ENCODE measurements at places on chromosomes 5 and 9.

GRCh38 chr9:17744786-17745185 is 165.9 kb downstream of the SH3GL2 start:
- DNase-seq = no peak

DNA sequence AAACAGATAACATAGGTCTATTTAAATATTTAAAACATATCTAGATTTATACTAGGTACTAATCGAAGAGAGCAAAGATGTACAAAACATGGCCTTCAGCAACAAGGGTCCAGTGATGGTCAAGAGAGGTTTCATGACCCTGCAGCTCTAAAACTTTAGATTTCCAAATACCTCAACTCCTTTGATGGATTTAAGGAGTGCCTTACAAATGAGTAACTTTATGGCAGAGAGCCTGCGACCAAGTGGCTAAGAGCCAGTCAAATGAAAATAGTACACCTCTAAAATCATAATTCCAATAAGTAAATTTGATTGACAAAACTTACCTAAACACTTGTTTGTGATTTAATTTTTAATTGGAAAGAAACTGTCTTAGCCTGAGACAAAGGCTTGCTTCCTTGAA is 4.7 kb upstream of the SH3RF2 start:
- DNase-seq = no peak

- no peak for DNase-seq
Observed at GRCh38 chr9:100108559-100108958, 9.5 kb downstream of the INVS start.

GRCh38 chr5:149172709-149173505 is 31.6 kb downstream of the ABLIM3 start:
- DNase-seq = no peak

DNA sequence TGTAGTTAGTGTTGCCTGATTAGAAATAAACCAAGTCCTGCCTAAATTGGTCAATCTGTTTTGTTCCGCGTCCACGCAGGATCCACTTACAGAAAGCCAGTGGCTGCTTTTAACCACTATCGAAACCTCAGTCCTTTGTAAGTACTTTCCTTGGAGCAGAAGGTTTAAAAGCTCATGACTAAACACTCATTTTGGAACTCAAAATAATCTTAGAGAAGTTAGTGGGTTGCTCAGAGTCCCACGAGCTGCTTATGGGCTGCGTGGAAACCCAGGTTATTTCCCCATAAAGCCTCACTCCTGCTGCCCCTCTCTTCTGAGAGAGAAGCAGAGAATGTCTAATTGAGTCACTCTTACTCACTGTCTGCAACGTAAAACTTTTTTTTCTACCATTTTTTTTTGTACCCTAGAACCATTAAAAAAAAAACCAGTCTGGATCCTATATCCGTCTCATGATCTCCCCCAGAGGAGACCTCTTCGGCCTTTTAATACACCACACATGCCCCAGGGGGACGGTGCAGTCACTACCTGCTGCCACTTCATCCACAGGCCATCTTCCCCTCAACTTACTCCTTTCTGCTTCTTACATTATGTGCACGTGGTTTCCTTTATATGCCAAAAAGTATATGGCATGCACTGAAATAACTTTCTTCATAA is 7.6 kb downstream of the BASP1 start:
- DNase-seq = no peak

DNA sequence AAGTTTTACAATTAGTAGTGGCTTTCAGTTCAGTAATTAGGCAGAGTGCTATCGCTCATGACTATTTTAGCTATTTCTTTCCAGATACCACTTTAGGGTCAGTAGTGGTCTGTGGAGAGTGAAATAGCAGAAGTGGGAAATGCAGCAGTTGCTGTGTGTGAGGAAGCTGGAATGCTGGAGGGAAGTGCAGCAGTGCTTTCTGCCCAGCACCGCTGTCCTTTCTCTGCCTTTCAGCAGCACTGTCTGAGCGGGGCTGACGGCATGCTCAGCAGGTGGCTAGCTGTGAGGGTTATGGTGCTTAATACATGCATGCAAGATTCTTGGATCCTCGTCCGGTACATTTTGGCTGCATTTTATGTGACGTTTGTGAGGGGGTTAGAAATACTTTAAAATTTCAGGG is 213.9 kb downstream of the PBX3 start:
- DNase-seq = no peak

DNA sequence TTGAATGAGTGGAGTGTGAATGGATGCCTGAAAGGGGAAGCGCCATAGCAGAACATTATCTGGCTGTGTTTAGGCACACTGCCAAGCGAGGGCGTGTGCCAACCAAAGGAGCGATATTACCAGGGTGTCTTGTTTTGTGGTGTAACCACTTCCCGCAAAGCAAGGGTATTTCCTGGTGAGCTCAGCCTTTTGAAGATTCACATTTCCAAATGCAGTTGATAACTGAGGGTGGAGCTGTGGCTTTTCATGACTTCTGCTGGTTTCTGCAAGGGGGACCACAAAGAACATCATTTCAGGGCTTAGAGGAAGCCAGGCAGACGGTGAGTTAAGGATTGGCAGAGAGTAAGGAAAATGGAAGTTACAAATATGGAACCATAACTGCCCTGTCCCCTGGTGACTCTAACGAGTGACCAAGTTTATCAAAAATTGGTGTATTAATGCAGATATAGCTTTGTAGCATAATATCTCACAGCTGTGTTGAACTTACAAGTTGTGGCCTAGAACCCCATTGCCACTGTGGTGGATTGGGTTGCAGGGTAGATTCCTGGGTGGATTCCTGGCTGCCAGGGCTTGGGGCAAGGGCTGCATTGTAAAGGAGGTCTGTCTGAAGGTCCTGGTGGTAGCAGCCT is 71.4 kb downstream of the RALGPS1 start:
- peak; percentile 72 for DNase-seq

DNA sequence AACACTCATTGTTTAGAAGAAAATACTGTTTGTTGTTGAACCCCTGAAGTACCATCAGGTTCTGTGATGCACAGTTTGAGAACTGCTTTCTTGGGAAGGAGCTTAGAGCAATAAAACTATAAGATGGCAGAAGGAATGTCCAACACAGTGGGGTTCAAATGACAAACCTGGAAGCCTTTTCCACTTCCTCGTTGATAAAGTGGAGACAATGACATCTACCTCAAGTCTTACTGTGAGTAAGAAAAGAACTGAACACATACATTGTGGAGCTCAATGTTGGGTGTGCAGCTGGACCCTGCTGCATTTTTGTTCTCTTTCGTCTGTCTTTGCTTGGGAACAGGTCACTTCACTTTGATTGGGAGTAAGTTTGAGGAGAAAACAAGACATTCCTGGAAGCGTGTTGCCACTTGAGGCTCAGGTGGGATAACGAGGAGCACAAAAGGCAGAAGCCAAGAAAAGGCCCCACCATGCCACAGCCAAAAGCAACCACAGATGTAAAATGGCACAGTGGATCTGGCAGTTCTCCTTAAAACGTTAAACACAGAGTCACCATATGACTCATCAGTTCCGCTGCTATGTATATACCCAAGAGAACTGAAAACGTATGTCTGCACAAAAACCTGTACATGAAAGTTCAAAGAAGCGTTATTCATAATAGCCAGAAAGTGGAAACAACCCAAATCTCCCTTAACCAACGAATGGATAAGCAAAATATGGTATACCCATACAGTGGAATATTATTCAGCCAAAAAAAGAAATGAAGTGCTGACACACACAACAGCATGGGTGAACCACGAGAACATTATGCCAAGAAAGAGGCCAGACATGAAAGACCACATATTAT is 42.9 kb upstream of the SUB1 start:
- DNase-seq = no peak

- DNase-seq = no peak
Observed at GRCh38 chr5:88743231-88743834, 139.7 kb downstream of the MEF2C start.

GRCh38 chr5:151215546-151215880 is 8.4 kb downstream of the CCDC69 start:
- DNase-seq = no peak

- DNase-seq = no peak
Observed at GRCh38 chr9:26669701-26670670, 222.6 kb downstream of the CAAP1 start.

GRCh38 chr5:32058101-32058500 is 116.0 kb downstream of the GOLPH3 start:
- DNase-seq = no peak

- no peak for DNase-seq
Observed at GRCh38 chr5:164741376-164741775, 1236.0 kb downstream of the MAT2B start.

DNA sequence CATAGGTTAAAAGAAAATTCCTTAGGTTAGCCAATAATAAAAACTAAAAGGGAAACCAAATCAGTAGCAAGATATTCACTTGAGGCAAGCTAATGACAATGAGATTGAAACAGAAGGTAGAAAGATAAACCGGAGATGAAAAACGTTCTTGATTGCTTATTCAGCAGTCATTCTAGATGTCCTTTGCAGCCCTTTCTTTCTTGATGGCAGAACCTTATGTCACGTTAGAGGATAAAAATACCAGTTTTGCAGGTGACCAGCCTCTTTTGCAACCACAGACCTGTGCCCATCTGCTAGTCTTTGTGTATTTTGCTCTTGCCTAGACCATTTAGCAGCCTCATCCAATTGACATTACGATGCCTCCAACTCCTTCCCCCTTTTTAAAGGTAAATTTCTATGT is 337.8 kb downstream of the DMAC1 start:
- DNase-seq = no peak

DNA sequence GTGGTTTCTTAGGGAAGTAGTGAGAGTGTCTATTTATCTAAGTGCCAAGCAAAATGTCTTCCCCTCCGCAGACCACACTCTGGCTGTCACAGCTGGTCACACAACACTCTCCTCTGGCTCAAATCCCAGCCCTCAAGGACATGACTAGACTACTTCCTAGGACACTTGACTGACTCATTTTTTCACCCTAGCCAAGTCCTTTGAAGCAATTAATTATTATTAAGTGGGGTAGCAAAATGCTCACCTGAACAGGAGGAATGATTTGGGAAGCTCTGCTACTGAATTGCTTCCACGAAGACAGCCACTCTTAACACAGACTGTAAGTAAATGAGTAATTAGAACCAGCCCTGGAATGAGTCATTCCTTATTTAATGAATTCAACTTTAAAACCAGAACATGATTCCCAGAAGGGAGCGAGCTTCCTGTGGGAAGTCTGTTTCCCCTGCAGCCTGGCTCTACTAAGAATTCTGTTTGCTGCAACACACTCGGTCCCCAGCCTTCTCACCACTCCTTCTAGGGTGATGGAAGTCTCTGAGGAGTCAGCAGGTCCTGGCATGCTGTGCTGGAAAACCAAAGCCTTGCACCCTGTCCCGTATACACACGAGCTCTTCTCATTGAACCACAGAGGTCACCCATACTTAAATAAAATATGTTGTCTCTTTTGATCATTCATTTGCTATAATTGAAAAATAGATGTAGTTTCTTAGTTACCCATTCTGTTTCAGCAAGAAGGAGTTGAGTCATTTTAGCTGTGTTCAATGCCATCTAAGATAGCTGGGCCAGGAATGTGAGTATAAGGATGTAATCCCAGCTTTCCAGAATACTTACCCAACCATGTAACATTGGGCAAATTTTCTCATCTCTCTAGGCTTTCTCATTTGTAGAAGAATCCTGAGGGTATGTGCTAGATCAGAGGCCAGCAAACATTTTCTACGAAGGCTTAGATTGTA is 218.6 kb upstream of the RASEF start:
- DNase-seq = no peak

GRCh38 chr9:26263478-26263877 is 585.2 kb upstream of the TUSC1 start:
- no peak for DNase-seq
